Esophagus squamous epithelium (tissue), 5 donors: ENCODE measurements at places on chromosomes 5 and 9.

GRCh38 chr5:72818866-72819534 lies 2.5 kb downstream of the TNPO1 start:
- DNase-seq = no peak

- no peak for DNase-seq
Observed at GRCh38 chr9:109203761-109204360, 36.8 kb upstream of the FRRS1L start.

- no peak for DNase-seq
Observed at GRCh38 chr9:87445646-87446045, 52.0 kb upstream of the DAPK1 start.

DNA sequence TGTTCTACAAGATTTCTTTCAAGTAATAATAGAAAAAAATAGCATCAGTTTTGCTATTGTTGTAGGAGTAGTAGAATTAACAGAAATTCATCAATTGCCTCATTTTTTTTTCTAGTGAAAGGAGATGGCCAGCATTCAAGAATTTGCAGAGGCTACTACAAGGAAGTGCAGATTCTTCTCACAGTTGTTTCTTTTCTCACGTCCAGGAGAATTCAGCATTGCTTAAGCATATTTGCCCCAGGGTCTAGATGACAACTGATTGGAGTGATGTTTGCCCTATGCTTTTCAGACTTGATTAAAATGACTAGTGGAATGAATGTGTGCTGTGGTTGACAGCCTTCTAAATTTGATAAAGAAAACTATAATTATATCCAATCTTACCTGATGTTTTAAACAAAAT lies 46.6 kb upstream of the SLC12A2 start:
- DNase-seq = no peak

GRCh38 chr9:136326761-136327303 lies 507 bp upstream of the GPSM1 start:
- DNase-seq = no peak

DNA sequence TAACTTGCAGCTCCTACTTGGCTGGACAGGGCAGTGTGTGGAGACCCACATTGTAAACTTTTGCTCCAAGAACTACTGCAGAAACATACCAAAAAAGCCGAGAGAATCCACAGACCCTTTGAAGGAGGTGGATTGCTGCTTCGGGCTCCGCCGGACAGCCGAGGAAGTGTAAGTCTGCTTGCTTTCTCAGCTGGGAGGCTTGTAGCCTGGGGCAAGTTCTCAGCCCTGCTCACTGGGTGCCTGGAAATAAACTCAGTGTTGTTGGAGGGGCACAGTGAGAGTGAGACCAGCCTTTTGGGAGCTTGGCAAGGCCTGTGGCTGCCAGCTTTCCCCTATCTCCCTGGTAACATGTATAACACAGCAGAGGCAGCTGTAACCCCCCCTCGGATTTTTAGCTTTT lies 215.6 kb downstream of the SYK start:
- no peak for DNase-seq

DNA sequence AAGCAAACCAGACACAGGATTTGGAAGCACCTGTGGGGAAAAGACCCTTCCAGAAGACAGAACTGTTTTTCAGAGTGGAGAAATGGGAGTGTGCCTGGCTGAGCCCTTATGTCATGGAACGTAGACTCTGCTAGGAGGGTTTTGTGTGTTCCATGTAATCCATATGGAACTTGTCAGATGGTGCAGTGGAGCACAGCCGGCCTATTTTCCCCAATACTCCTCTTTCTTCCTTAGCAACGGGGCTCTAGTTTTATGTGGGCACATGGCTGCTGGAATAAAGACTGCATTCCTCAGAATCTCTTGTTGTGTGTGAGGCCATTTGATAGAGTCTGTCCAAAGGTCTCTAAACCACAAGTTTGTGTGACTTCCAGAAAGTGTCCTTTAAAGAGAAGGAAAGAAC lies 284.0 kb downstream of the DRD1 start:
- DNase-seq = no peak

GRCh38 chr9:89611425-89611824 lies 6.6 kb downstream of the GADD45G start:
- no peak for DNase-seq

GRCh38 chr9:110405858-110406443 lies 68.3 kb upstream of the TXNDC8 start:
- DNase-seq = no peak

DNA sequence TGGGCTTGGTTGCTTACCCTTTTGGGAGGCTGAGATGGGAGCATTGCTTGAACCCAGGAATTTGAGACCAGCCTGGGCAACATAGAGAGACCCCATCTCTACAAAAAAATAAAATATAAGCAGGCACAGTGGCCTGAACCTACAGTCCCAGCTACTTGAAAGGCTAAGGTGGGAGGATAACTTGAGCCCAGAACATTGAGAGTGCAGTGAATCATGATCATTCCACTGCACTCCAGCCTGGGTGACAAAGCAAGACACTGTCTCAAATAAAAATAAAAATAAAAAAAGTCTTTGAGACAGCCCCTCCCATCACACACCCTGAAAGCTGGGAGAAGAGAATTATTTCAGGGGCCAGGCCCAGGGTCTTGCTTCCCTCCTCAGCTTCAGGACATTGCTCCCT lies 251.8 kb downstream of the BRINP1 start:
- no peak for DNase-seq

- DNase-seq = no peak
Observed at GRCh38 chr5:154221371-154221896, 30.9 kb downstream of the GALNT10 start.

DNA sequence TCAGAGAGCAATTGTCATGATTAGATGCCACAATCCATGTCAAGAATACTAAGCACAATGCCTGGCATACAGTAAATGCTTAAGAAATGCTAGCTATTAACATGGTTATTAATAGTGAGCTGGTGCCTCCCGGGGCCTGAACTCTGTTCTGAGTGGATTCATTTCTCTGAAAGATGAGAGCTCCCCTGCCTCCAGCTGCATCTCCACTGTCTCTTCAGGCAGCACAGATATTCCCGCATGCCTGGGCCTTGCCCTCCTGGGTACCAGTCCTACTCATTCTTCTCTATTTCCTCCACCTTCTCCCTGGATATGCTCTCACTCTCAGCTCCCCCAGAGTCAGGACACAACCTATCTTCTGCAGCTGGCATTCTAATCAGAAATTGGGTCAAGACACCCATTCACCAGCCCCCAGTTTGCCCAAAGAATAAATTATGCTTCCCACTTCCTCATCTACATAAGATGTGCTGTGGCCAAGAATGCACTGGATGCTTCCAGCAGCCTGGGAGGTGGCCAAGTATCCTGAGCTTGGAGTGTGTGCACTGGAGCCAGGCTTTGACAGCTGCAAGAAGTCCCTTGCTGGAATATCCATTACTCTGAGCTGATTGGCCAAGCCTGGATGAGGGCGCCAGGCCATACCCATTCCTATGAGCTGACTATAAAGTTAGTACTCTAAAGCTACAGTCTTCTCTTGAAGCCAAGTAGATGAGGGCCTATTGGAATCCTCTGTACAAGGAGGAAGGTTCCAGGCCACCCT lies 669.0 kb downstream of the ACTL7B start:
- no peak for DNase-seq

- DNase-seq = no peak
Observed at GRCh38 chr5:17217493-17218352, at the start of gene BASP1. TSS of gene BASP1 (plus strand) at chr5:17217631. CDS start at chr5:17275217, 57,586 bp downstream.

DNA sequence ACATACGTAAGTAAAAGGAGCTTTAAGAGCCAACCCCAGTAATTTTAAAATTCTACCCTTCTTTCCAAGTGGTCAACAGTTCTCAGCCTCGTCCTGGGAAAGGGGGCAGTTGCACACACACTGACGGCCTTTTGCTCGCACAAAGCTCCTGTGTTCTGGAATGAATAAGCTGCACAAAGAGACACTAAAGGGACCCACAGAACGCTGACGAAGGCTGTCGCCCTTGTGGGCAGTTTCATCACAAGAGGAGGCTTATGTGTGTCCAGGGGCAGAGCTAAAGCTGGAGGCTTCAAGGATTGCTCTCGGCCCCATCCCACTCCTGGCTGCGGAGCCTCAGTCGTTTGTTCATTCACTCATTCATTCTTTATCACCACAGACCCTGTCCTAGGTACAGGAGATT lies 67.0 kb upstream of the NEK6 start:
- DNase-seq = no peak

DNA sequence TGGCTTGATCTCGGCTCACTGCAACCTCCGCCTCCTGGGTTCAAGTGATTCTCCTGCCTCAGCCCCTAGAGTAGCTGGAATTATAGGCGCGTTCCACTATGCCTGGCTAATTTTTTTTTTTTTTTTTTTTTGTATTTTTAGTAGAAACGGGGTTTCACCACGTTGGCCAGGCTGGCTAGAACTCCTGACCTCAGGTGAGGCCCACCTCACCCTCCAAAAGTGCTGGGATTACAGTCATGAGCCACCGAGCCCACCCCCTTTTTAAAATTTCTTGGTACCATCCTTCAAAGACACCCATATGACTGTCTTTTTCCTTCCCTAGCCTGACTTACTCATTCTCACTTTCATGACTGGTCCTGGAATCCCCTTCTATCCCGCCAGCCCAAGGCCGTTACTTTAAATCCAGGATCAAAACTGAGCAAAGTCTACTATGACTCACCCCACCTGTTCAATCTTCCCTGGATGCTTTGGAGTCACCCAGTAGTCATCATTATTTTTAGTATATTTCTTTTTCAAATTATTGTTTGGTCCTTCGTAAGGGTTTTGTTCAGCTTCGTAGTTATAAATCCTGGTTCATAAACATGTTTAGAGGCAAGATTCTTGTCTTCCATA lies 1.2 kb upstream of the TBCA start:
- no peak for DNase-seq

DNA sequence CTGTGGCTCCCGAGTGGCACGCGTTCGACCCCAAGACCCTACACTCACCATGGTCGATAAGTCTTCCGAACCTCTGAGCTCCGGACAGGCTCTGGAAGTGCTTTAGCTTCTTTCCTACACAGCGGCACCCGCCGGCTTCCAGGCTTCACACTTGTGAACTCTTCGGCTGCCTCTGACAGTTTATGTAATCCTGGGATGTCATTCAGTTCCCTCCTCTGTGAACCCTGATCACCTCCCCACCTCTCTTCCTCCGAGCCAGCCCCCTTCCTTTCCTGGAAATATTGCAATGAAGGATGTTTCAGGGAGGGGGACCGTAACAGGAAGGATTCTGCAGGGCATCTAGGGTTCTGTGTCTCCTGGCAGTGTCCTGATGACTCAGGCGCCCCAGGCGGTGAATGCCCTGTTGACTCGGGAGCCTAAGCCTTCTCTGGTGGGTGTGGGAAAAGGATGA lies at the start of gene CD14:
TSS of gene CD14 (minus strand) at position 155 of the 451 bp plus-strand sequence. CDS start at position 51, 104 bp downstream.
- no peak for DNase-seq

DNA sequence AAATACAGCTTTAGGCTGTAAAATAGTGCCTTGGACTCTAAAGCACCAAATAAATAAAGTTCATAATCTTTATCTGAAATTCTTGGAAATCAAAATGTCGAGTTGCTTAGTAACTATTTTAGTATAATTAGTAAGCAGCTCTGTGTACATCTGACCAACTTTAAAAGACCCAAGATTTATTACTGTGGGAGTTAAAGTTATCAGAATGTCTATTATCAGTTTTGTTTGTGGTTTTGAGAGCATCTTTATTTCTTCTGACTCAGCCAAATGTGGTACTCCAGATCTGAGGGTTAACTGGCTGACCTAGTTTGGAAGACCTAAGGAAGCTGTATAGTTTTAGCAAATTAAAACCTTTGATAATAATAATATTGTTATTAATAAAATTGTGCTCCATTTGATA lies 81.2 kb downstream of the PRLR start:
- DNase-seq = no peak

DNA sequence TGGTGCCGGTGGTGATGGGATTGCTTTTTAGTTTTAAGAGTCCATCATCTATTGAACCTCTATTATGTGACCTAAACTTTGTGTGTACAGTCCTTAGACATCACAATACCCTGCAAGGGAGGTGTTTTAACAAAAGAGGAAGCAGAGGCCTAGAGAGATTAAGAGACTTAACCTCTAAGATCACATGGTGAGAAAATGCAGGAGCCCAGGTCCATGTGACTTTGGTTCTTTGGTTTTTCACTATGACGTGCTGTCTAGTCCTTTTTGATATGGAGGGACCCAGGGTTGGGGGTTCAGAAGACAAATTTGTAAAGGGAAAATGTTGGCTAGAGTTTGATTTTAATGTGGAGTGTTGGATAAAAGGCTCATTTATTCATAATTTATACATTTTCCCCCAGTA lies 34.1 kb upstream of the TRMT10B start:
- no peak for DNase-seq

DNA sequence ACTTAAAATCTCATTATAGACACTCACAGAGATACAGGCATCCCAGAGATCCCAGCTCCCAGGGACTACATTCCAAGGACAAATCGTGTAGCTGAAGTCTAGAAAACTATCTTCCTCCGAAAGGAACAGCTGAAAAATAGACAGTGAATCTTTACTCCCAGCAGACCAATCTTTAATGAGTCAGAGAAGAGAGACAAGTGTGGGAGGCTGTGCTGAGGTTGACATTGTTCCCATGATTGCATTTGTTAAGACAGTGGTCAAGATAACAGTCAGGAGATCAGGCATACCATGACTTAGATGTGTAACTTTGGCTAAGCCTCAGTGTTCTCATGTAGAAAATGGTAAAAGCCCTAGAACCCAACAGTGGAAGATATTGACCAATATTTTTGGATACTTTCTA lies 120.7 kb downstream of the PAPPA start:
- DNase-seq = no peak

DNA sequence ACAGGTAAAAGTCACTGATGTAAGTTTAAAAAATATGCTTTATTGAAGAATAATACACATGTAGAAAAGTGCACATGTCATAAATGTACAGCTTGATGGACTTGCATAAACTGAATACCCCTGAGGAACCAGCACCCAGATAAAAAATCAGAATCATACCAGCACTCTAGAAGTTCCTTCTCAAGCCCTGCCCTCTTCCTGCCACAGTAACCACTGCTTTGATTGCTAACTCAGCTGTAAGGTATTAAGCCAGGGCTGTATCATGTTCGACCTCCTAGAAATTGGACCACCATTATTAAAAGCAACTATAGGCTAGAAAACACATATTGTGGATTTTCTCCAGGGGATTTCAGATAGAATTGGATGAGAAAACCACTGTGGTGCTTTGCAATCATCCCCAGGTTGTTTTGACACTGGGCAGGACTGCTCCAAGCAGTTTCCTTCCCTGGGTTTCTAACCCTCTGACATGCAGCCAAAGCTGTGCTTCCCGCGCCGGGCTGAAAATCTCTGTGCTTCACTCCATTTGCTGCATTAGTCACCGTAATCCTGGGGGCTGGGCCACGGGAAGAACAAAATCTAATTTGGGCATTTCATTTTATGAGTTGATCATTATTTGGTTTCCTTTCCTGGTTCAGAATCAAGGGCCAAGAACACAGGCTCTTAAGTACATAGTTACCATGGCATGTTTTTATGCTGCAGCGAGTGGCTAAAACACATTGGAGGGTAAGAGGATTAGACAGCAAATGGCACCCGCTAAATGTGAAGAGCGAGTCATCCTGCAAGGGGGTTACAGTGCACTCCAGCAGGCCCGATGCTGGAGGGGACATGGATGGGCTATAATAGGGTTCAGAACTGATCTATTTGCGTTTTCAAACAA lies 139.4 kb upstream of the IL12B start:
- no peak for DNase-seq

GRCh38 chr9:34741628-34742027 lies 31.7 kb upstream of the CCL21 start:
- DNase-seq = no peak

GRCh38 chr5:137415231-137415681 lies 83.9 kb downstream of the SPOCK1 start:
- DNase-seq = no peak

GRCh38 chr5:72392326-72392733 lies 72.2 kb downstream of the PTCD2 start:
- no peak for DNase-seq
